ENCODE measurements at places on chromosomes 1 and 21.

- peak; percentile 45 for DNase-seq
Observed at GRCh38 chr1:171654201-171654941, 1.9 kb upstream of the MYOC start.

DNA sequence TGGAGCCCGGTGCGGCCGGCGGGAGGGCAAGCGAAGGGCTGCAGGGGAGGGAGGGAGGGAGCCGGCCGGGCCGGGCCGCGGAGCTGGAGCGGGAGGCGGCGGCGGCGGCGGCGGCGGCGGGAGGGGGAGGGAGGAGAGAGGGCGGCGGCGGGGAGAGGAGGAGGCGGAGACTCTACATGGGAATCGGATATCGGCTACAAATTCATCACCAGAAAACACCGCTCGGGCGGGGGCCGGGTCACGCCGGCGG is at the start of gene AKT3:
Gene AKT3 (minus strand): TSS at position 42 of the 250 bp plus-strand sequence. CDS start 7,073 bp downstream, outside the sequence.
- DNase-seq, result peak; percentile 85

GRCh38 chr1:172863031-172863430 is 187.7 kb downstream of the TNFSF18 start:
- peak; percentile 37 for DNase-seq

- DNase-seq, result peak; percentile 73
Observed at GRCh38 chr1:168138134-168138533, 1.4 kb upstream of the GPR161 start.

DNA sequence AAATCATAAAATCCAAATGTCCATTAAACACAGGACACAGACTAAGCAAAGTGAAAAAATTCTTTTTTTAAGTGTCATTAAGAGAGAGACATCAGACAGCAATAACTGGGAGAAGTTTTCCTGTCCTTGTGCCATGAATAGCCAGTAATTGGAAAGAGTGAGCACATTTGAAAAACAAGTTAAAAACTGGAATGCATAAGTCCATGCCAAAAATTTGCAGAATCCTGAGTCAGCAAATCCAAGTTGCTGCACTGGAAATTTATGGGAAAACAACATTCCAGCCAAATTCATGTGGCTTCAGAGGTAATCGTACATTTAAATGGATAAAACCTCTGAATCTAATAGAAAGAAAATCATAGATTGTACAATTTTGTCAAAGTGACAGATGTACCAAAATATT is 291.4 kb downstream of the LRRC40 start:
- DNase-seq, result peak; percentile 75

DNA sequence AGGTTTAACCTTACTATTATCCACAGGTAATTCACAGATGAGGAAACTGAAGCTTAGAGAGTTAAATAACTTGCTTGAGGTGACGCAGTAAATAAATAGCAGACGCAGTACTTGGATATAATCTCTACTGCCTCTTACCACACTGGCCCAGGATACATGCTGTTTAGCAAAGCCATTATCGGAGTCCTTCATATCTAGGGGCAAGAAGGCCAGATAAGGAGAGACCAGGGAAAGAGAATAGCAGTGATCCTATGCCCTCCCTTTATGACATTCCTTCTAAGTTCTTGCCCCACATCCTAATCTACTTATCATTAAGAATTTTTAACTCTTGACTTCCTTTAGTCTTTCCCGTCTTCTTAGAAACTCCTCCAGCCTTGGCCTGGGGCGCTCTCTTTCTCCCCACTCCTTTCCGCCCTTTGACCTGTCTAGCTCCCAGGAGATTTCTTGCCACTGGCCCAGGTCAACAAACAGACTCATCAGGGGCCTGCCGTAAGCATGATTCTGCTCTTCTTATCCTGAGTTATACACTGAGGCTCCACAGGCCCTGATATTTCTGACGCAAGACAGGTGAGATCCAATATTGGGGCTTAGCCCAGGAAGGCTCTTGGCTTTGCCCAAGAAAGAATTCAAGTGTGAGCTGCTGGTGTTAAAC is 11.4 kb upstream of the SLAMF1 start:
- no peak for DNase-seq

- no peak for DNase-seq
Observed at GRCh38 chr21:15052459-15052763, 12.4 kb downstream of the NRIP1 start.

- no peak for DNase-seq
Observed at GRCh38 chr1:20685099-20685662, 24.0 kb upstream of the DDOST start.

- DNase-seq, result no peak
Observed at GRCh38 chr1:17966341-17966740, 141.3 kb upstream of the IGSF21 start.

DNA sequence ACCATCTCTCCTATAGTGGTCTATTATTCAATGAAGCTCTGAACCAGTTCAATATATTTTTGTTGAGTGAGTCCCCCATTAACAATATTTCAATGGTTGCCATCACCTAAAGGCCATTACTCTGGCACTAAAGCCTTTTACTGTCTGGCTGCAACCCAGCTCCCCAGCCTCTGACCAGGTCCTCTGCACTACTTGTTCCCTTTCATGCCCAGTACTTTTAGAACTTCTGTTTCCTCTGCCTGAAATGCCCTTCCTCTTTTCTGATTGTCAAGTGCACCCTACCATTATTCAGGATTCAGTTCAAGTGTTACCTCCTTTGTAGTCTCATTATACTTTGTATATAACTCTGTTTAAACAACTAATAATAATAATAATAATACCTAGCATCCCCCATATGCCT is 30.4 kb upstream of the ZFYVE9 start:
- DNase-seq, result no peak

DNA sequence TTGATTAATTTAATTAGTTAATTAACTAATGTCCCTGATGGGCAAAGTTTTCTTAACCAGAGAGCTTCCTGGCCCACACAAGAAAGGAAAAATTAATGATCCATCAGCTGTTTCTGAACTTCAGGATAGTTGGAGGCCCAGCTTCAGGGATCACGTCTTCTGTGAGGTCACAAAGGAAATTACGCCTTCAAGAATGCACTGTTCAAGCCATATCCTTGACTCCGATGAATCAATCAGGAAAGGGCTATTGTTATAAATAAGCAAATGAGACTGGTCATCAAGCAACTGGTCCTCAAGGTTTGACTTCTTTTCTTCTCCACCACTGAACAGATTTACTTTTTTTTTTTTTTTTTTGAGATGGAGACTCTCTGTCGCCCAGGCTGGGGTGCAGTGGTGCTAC is 40.6 kb downstream of the TCP10L start:
- DNase-seq, result no peak
